Muscle of leg (tissue), 16 donors: ENCODE measurements at places on chromosomes 11 and 22. TPM values are rescaled to one million over a fixed set of nuclear protein-coding genes. Genes with fewer than 3 reads are reported as not detected.

The SLC1A2 gene
- 1.6 TPM for total RNA-seq

The AGBL2 gene
- 0.44 TPM for total RNA-seq

The SLCO2B1 gene
- 8.2 TPM for total RNA-seq

DNA sequence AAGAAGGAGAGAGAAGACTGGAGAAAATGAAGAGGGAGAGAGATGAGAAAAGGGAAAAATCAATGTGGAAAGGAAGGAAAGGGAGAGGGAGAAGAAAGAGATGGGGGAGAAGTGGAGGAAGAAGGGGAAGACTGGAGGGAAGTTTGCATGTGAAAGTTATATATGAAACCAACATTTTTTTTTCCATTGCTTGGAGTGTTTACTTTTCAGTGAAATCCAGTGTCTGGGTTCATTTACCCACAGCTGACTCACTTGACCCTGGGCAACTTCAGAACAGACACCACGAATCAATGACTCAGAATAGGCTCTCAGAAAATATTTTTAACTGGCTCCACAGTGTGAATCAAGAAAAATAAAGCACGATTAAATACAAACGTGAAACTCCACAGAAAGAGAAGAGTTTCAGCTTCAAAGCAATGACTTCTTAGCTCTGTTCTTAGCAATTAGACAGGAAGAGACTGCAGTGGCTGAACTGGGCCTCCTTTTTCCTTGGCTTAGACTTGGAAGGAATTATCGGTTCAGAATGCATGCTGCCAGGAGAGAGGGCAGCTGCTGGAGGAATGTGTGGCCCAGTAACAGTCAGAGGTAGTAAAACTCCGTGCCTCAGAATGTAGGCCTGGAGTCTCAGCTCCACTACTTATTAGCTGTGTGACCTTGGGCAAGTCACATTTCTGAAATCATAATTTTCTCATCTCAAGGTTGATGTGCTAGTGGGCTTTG is 237.5 kb downstream of the MIAT start:
- no peak overlapping the region for H3K4me3 ChIP-seq
- peaks cover 24% of the 10 kb centered on the region for H3K4me1 ChIP-seq
- H3K36me3 ChIP-seq, result no peaks in the 10 kb centered on the region
- no peak overlapping the region for H3K27ac ChIP-seq
- H3K27me3 ChIP-seq, result peaks cover 10% of the 10 kb centered on the region
- DNase-seq, result no peak

DNA sequence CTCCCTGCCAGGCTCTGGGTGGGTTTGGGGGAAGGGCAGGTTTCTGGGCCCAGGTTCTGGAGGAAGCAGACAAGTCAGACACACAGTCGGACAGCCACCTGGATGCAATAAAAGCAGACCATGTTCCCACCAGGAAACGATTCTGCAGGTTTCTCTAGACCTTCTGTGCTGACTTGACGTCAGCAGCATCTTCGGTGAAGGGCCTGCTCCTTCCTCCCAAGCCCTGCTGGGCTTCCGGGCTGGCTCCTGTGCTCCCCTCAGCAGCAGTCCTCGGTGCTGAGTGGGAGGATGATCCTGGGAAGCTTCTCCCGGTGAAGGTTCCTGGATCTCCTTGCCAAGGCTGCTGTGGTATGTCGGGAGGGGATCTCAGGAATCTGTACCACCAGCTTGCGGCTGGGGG is 240.0 kb downstream of the GRIK4 start:
- no peak overlapping the region for H3K4me3 ChIP-seq
- H3K27me3 ChIP-seq, result peaks cover 7% of the 10 kb centered on the region
- no peaks in the 10 kb centered on the region for H3K4me1 ChIP-seq
- no peak overlapping the region for H3K27ac ChIP-seq
- H3K36me3 ChIP-seq, result no peaks in the 10 kb centered on the region
- no peak for DNase-seq
